CD4-positive, alpha-beta T cell treated with Interleukin-4 for 4 hours (primary cell): ENCODE measurements at places on chromosomes 13 and 19.

DNA sequence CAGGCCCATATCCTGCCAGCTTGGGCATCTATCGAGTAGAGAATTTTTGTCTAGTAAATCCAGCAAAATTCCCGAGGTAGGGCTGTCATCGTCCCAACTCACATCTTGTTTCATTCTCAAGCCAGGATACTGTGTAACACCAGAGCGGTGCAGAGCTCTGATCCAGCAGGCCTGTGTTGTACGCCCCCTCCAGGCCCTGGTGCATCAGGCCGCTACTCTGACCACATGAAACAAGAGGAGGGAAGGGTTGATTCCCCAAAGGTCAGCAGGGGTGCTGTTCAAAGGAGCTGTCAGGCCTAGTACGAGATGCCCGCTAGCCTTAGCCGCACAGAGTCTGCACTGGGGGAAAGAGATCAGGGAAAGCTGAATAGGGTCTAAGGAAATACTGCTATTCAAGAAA is 276.0 kb downstream of the SLC7A1 start:
- no peak for DNase-seq

DNA sequence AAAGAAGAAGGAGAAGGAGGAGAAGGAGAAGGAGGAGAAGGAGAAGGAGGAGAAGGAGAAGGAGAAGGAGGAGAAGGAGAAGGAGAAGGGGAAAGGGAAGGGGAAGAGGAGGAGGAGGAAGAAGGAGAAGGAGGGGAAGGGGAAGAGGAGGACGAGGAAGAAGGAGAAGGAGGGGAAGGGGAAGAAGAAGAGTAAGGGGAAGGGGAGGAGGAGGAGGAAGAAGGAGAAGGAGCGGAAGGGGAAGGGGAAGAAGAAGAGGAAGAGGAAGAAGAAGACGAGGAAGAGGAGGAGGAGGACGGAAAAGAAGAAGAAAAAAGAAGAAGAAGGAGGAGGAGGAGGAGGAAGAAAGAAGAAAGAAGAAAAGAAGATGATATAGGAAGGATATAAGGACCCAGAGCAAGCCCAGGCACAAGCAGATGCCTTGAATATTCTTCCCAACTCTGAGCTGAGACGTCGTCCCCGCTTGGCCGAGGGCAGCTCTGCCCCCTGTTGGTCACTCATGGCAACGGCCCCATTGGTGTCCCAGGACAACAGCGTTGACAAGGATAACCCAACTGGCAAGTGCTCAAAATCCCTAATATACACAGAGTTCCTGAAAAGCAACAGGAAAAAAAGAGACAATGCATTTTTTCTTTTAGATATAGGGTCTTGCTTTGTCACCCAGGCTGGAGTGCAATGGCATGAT is 30.6 kb upstream of the IGSF23 start:
- no peak for DNase-seq

DNA sequence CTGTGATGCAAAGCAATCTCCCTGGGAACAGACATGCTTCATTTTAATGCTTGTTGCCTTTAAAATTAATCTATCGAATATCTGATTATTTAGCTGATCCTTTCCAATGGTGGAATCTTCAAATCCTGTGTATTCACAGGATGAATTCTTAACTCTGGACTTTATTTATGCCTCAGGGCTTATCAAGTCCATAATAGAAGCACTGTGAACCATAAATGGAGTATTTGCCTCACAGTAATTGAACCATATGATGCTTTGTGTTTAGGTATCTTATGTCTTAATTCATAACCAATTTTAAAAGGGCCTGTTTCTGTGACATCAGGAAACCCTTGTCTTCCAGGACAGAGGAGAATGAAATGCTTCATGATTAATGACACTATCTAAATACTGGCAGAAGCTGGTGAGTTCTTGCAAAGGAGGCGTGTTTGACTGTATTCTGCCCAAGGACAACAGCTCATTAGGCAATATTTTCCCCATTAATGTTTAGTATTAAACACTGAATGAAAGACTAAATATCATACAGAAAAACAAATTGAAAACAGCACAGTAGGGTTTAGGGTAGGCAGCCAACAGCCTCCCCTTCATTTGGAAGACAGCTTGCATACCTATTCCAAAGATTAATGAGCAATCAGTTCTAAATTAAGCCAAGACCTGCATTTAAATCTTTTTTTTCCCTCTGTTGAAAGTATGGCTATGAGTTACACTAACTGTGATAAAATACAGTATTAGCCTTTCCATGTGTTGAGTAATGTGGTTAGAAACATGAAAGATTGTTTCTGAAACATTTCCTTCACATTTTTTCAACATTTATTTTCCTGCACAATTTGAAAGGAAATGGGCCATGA is 709.4 kb downstream of the PCDH9 start:
- no peak for DNase-seq

DNA sequence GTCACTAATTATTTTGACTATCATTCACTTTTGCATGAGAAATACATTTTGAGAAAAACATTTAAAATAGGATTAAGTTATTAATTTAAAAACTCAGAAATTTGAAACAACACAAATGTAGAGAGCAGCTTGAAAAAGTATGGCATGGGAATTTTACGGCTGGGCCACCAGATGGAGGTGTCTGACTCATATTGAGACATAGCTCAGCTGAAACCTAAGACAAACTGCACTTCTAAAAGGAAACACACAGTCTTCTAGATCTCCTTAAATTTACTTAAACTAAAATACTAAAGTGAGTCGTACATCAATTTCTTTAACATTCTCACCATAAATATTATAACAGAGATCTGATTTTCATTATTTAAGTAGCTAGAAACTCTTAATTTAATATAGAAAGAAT is 41.9 kb upstream of the POSTN start:
- no peak for DNase-seq

- DNase-seq, result no peak
Observed at GRCh38 chr13:94246495-94246894, 233.0 kb downstream of the DCT start.

- DNase-seq, result no peak
Observed at GRCh38 chr19:2308114-2308556, at the start of gene LINGO3. Gene LINGO3 (minus strand): TSS chr19:2308154. CDS start chr19:2291776, 16,378 bp downstream.

DNA sequence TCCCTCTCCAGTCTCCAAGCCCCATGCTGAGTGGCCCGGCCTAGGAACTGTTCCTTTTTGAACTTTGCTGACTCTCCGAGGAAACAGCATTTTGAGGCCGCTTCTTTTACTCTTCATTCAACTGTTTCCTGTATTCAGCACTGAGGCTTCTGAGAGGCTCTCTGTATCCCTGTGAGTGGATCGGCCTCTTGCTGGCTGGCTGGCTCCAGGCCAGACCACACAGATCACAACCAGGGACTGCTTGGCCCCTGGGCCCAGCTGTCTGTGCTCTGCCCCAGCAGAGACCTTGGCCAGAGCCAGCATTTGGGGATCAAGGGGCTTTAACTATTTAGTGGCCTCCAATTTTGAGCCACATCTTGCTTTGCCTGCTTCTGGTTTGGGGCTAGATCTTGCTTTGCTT is 75.6 kb upstream of the KL start:
- no peak for DNase-seq
